CD4-positive, alpha-beta T cell treated with Interleukin-17A for 4 hours (primary cell): ENCODE measurements at places on chromosomes 11 and 22.

DNA sequence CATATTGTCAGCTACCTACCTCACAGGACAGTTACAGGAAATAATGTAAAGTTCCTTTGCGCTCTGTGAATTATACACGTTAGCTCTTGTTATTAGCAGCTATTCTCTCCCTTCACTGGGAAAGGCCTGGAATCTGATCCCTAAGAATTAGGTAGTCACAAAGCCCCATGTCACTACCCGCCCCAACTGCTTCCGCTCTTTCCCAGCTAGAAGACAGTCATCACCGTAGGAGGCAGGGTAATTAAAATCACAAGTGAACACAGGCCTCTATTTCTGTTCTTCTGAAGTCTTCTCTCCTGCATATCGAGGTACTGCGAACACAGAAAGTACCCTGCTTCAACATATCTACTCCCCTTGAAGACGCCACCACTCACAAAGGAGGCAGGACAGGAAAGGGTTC is 12.6 kb upstream of the AHNAK start:
- DNase-seq, result no peak

- DNase-seq, result no peak
These were observed 27.4 kb downstream of the SEZ6L start for GRCh38 chr22:26196657-26197056.

DNA sequence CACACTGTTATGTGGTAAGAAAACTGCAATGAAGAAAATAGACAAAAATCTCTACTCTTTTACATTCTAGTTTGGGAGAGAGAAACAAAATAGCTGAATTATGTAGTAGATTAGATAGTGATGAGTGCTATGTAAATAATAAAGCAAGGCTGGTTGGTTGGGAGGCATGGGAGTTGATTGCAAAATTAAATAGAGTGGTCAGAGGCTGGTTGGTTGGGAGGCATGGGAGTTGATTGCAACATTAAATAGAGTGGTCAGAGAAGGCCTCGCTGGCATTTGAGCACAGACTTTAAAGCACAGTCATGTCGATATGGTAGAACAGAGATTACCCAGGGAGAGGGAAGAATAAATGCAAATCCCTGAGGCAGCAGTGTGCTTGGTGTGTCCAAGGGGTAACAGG is 22.4 kb downstream of the SIK2 start:
- DNase-seq, result no peak

DNA sequence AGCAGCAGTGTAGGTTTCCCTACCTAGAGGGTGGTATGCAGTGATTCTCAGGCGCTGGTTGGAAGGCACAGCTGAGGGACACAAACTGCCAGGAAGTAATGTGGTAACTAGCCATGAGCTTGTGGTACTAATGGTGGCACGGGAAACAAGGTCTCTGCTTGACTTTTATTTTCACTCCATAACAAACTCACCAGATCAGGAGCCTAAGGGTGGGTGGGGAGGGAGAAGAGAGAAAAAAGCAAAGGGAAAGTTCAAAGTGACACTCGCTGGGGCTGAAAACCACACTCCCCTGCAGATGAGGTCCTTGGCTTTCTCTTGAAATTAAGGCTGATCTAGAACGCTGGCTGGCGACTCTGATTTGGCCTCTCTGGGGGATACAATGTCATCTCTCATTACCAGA is 22.0 kb downstream of the TRAF6 start:
- no peak for DNase-seq
